ENCODE measurements at places on chromosomes 12 and 14. TPM values are rescaled to one million over a fixed set of nuclear protein-coding genes. Genes with fewer than 3 reads are reported as not detected.
A peak's percentile ranks its signal among the peaks of the same experiment; 100 is the strongest.

Gene POTEG
- not detected for total RNA-seq

Gene MYO1A
- total RNA-seq: under 0.01 TPM

Gene COCH
- 0.28 TPM for total RNA-seq

Gene LMBR1L
- 18.1 TPM for total RNA-seq

Gene TBC1D30
- 0.18 TPM for total RNA-seq

Gene ADAM20
- total RNA-seq: 0.18 TPM

- H3K4me1 ChIP-seq: no peaks in the 10 kb centered on the region
- DNase-seq: no peak
- H3K36me3 ChIP-seq: no peaks in the 10 kb centered on the region
- no peak overlapping the region for H3K27ac ChIP-seq
- no peaks in the 10 kb centered on the region for H3K27me3 ChIP-seq
- H3K4me3 ChIP-seq: no peak overlapping the region
Measured at GRCh38 chr12:59484575-59484974, 111.3 kb upstream of the SLC16A7 start.

GRCh38 chr12:124684971-124685688 is 117.7 kb upstream of the NCOR2 start:
- H3K27me3 ChIP-seq: no peaks in the 10 kb centered on the region
- peak; percentile 69 for DNase-seq
- H3K36me3 ChIP-seq: no peaks in the 10 kb centered on the region
- H3K4me3 ChIP-seq: peak overlapping the region; percentile 17

- H3K36me3 ChIP-seq: peaks cover 47% of the 10 kb centered on the region
- H3K4me3 ChIP-seq: no peak overlapping the region
- no peak for DNase-seq
- no peaks in the 10 kb centered on the region for H3K4me1 ChIP-seq
Measured at GRCh38 chr12:110726028-110726427, 16.7 kb downstream of the PPP1CC start.

DNA sequence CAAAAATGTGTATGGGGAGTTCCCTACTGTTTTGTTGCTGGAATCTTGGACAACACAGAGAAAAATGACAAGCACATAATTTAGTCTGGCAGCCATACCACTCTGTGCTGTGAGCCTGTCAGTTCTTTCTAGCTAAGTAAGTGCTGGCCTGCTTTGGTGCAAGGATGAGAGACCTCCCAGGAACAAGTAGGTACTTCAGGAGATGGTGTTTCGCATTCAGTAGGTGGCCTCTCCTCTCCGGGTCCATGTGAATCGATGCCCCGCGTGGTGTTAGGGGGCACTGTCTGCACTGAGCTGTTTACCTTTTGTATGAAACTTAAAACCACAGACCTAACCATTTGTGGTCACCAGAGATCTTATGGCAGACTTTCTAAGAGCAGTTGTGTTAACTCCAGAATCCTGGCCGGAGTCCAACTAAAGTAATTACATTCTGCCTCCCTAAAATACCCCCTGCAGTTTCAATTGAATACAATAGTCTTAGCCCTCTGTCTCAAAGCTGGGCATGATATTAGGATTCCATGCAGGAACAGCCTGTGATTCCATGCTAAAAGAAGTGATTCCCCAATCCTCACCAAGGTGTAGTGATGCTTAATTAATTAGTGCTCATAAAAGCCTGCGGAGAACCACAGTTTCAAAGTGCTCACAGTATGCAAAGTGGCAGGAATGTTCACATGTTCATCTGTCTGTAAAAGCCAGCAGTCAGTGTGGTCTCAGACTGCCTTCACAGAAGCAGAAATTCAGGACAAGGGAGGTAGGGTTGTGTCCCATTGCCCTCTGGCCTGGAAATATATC is 64.2 kb downstream of the LLPH start:
- peak; percentile 76 for DNase-seq
- peaks cover 11% of the 10 kb centered on the region for H3K4me1 ChIP-seq
- H3K27ac ChIP-seq: peak overlapping the region; percentile 7
- peaks cover 11% of the 10 kb centered on the region for H3K27me3 ChIP-seq
- no peak overlapping the region for H3K4me3 ChIP-seq
- no peaks in the 10 kb centered on the region for H3K36me3 ChIP-seq

- no peak for DNase-seq
- no peak overlapping the region for H3K4me3 ChIP-seq
- H3K27ac ChIP-seq: no peak overlapping the region
- no peaks in the 10 kb centered on the region for H3K27me3 ChIP-seq
- H3K4me1 ChIP-seq: peaks cover 3% of the 10 kb centered on the region
- H3K36me3 ChIP-seq: no peaks in the 10 kb centered on the region
Measured at GRCh38 chr14:51627313-51627712, 24.4 kb upstream of the FRMD6 start.

DNA sequence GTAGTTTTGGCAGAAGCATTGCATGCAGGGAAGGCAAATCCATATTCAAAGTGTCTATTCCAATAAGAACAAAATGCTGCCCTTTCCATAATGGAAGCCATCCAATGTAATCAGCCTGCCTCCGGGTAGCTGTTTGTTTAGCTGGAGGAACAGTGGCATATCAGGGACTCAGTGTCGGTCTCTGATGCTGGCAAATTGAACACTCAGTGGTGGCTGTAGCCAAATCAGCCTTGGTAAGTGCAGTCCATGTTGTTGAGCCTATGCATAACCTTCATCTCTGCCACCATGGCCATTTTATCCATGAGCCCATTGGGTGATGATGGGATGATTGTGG is 147.8 kb upstream of the MAX start:
- no peak for DNase-seq
- H3K4me3 ChIP-seq: no peak overlapping the region
- H3K27me3 ChIP-seq: no peaks in the 10 kb centered on the region
- no peaks in the 10 kb centered on the region for H3K36me3 ChIP-seq
- H3K27ac ChIP-seq: no peak overlapping the region

DNA sequence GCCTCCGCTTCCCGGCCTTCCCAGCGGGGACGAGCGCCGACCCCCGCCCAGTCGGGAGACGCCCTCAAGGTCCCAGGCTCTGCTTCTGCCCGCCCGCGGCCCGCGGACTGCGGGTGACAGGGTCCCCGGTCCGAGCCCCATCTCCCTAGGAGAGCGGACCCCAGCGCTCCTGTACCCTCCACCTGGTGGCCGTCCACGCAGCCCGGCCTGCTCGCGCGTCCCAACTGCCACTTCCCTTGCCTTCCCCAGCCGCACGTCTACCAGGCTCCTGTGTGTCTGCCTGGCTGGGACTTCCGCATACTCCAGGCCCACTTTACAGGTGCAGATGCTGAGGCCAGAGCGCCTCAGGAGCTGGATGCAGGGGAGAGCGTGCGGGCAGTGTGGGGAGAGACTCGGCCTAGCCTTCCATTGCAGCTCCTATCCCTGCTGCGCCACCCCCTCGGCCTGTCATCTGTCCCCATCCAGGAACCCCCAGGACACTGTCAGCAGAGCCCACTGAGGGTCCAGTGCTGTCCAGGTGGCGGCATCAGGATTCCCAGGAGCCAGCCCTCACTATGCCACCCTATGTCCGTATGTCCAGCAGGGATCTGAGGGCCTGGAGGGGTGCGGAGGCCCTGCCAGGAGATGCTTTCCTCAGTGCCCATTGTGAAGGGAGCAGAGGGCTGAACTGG is 8.0 kb upstream of the ANKRD9 start:
- H3K4me3 ChIP-seq: peak overlapping the region; percentile 57
- no peak for DNase-seq
- H3K27me3 ChIP-seq: no peaks in the 10 kb centered on the region
- H3K4me1 ChIP-seq: peaks cover 2% of the 10 kb centered on the region
- peak overlapping the region; percentile 6 for H3K27ac ChIP-seq
- no peaks in the 10 kb centered on the region for H3K36me3 ChIP-seq

GRCh38 chr12:21888276-21888863 is 52.9 kb downstream of the ABCC9 start:
- DNase-seq: no peak
- no peaks in the 10 kb centered on the region for H3K4me1 ChIP-seq
- no peak overlapping the region for H3K4me3 ChIP-seq
- H3K36me3 ChIP-seq: no peaks in the 10 kb centered on the region
- H3K27me3 ChIP-seq: no peaks in the 10 kb centered on the region
- H3K27ac ChIP-seq: no peak overlapping the region

DNA sequence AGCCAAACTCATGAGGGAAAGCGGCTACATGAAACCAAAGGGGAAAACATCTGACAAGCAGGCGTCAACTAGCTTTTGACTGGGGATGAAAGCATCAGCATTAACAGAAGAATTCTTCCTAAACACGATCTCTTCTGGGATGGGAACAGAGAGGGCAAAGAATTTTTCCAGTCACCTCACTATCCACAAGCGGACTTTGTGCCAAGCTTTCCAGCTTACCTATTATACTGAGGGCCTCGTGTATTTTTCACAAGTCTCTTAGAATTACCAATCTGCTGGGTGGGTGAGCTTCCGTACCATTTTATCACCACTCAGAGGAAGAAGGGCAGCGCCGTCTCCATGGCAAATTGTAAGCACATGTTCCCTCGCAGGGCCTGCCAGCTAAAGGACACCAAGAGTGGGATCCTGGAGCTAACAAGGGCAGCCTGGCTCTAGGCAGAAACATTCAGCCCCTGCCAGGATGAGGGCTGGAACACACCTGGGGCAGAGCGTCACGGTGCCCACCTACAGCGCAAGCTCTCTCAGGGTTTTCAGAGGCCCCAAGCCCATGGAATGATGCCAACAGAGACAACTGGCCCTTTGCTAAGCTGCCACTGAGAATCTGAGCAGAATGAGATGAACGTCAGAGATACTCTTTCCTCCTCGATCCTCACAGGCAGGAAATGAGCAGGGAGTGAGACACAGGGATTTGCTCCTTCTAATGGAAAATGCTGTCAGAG is 74.6 kb downstream of the CHGA start:
- no peaks in the 10 kb centered on the region for H3K27me3 ChIP-seq
- H3K27ac ChIP-seq: no peak overlapping the region
- no peaks in the 10 kb centered on the region for H3K4me1 ChIP-seq

GRCh38 chr12:2919249-2919648 is 28.6 kb downstream of the TULP3 start:
- H3K4me1 ChIP-seq: peaks cover 2% of the 10 kb centered on the region
- H3K27me3 ChIP-seq: no peaks in the 10 kb centered on the region
- peaks cover 35% of the 10 kb centered on the region for H3K36me3 ChIP-seq
- H3K4me3 ChIP-seq: no peak overlapping the region
- H3K27ac ChIP-seq: no peak overlapping the region

DNA sequence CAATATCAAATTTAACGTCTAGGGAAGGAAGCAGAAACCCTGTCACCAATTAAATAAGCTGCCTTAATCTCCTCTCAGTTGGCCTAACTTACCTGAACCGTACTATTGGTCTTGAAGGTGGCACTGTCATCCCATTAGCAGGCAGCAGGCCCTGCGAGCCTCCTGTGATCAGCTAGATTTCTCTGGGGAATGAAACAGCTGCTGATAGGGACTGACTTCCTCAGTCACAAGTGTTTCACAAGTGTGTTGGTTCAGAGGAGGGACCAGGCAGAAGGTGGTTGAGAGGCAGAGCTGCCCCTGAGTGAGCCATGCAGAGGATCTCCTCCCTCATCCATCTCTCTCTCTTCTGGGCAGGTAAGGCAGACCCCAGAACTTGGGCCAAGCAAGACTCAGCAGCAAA is 166.8 kb downstream of the DAD1 start:
- H3K27ac ChIP-seq: no peak overlapping the region
- no peak overlapping the region for H3K4me3 ChIP-seq
- no peaks in the 10 kb centered on the region for H3K4me1 ChIP-seq
- no peak for DNase-seq
- no peaks in the 10 kb centered on the region for H3K36me3 ChIP-seq

- H3K36me3 ChIP-seq: no peaks in the 10 kb centered on the region
- no peaks in the 10 kb centered on the region for H3K4me1 ChIP-seq
- no peak for DNase-seq
- no peak overlapping the region for H3K4me3 ChIP-seq
- H3K27me3 ChIP-seq: peaks cover 45% of the 10 kb centered on the region
- no peak overlapping the region for H3K27ac ChIP-seq
Measured at GRCh38 chr12:52787324-52788191, 8.4 kb downstream of the KRT3 start.

DNA sequence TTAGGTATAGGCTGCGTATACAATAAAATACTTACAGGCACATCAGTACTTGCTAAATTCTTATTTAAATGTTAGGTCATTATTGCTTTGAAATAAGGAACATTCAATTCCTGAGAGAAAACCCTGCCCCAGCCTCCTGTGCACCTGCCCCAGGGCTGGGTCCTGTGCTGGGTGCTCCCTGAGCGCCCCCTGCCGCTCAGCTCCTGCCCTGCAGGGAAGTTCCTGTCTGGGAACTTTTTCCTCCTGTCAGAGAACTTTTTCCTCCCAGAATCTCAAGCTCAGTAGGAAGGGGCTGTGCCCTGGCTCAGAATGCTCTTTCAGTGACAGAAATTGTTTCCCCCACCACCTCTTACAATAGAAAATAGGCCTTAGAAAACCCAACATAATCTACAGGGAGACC is 751.1 kb downstream of the TMEM121 start:
- H3K4me3 ChIP-seq: no peak overlapping the region
- no peaks in the 10 kb centered on the region for H3K27me3 ChIP-seq
- H3K27ac ChIP-seq: no peak overlapping the region
- DNase-seq: no peak
- H3K36me3 ChIP-seq: no peaks in the 10 kb centered on the region

DNA sequence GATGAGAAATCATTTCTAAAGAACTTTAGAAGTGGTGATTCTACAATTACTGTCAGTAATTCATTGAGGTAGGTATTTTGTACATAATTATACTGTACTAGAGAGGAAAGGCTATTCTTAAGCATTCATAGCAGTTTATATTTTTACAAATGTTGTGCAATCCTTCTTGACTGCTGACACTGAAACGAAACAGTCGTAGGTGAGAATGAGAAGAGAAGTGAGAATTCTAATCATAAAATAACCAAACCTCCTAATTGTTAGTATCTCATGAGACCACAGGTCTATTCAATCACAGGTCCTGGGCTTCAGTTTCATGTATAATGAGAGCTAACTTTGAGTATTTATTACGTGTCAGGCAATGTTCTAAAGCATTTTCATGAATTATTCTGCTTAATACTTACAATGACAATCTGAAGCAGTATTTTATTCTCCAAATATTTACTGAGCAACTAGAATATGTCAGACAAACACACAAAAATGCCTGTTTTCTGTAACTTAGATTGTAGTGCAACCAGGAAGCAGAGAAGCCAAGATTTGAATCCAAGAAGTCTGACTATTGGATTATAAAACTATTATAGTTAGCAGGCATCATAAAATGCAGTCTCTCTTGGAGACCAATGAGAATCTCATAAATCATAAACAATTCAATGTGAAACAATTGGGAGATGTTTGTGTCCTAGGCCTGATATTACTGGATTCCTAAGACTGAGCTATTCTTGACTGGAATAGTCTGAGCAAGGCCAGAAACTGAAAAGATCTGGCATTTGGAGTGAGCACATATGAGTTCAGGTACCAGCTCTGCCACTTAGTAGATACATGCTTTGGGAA is 24.3 kb downstream of the RERG start:
- no peaks in the 10 kb centered on the region for H3K36me3 ChIP-seq
- no peaks in the 10 kb centered on the region for H3K27me3 ChIP-seq
- no peak overlapping the region for H3K27ac ChIP-seq

DNA sequence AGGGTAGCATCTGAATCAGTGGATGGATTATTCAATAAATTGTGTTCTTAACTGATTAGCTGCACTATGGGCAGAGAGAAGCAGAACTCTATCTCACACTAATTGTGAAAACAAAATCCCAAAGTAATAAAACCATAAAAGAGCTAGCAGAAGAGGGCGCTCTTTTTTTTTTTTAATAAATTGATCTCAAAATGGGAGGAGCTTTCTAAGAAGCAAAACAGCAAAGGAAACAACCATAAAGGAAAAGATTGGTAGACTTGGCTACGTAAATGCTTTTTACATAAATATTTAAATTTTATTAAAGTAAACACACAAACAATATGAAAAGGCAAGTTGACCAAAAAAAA is 1.5 kb upstream of the TM7SF3 start:
- H3K4me3 ChIP-seq: no peak overlapping the region
- no peak overlapping the region for H3K27ac ChIP-seq
- no peaks in the 10 kb centered on the region for H3K4me1 ChIP-seq
- DNase-seq: peak; percentile 56

Measured in IMR-90 (cell line).